CD4-positive, alpha-beta T cell treated with Interleukin-21 for 1 hour (primary cell): ENCODE measurements at places on chromosomes 16 and 17.

- DNase-seq, result no peak
Measured at GRCh38 chr16:12349936-12350850, 373.7 kb downstream of the SNX29 start.

GRCh38 chr17:49439305-49439672, 24.6 kb upstream of the PHB1 start:
- DNase-seq, result no peak

DNA sequence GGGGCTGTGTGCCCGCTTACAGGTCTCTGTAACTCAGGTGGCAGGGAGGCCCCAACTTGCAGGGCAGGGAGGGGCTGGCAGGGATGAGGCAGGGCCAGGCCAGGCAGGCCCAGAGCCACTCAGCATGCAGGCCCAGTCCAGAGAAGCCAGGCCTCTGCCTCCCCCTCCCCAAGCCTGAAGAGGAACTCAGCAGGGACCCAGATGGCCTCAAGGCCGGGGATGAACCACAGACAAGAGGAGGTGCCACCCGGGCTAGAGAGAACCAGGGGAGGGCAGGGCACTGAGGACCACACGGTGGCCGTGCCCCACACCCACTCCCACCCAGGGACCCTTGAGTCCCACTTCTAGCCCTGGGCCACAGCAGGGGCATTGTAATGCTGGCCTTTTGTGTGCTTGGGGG, 29.8 kb upstream of the EIF1 start:
- DNase-seq, result no peak

DNA sequence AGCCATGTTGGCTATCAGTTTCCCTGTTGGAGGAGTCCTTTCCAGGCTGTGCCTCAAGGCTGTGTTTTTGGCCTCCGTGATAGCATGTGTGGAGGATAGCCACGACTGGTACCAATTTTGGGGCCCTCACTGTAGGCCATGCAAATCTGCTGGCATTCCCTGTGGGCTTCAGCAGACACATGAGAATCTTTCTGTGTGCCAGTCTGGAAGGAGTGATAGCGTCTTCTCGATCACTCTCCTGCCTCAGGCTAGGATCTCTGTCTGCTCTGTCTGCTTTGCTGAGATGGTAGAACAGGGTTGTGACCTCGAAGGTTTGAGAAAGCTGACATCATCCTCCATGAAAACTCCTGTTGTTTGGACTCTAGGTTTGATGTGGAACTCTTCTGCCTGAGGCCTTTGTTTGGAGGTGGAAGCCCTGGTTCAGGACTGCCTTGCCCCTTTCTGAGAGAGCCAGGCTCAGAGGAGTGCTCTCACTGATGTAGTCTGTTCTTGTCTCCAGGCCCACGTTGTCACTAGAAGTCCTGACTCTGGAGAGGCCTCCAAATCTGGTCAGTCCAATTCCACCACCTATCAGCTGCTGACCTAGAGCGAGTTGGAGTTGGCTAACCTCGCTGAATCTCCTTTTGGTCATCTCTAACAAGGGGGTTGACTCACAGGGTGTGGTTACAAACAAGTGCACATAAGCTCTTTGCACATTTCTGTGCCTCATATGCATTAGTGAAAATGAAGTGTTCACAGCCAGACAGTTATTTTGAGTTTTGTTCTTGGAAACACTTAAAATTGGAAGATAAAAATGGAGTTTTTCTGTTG, 12.1 kb upstream of the EDC4 start:
- no peak for DNase-seq

DNA sequence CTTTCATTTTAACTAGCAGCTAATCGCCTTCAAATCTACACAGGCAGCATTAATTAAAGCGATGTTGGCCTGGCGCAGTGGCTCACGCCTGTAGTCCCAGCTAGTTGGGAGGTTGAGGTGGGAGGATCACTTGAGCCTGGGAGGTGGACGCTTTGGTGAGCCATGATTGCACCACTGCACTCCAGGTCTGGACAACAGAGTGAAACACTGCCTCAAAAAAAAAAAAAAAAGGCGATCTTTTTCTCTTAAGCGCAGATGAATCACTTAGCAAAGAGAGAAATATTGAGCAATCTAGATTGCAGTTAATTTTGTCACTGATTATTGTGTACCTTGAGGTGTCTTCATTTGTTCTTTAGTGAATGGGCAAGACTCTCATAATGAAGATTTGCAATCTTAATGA, 12.4 kb downstream of the SNTB2 start:
- DNase-seq, result no peak

DNA sequence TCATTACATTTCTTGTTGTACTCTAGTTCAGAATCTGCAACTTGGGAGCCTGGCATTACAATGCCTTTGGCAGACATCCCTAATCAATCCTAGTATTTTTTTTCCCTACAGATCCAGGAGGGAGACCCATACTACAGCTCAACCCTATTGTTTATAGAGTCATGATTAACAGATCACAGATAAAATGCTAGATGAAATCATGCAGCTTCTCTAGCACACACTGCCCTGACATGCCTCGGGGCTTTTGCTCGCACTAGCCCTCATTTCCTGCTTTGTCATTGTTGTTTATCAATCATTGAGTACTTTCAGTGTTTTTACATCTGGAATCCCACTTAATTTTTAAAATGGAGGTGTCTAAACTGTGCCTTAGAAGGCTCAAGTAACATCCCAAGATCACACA, 412.5 kb downstream of the CA10 start:
- DNase-seq, result no peak
